Upper lobe of left lung (tissue), 6 donors: ENCODE measurements at places on chromosomes 3 and 15. TPM values are rescaled to one million over a fixed set of nuclear protein-coding genes. Genes with fewer than 3 reads are reported as not detected.

Gene CYP1A1
- total RNA-seq = 6.1 TPM

Gene TMOD2
- total RNA-seq = 8.6 TPM

Gene IL20RB
- 22.9 TPM for total RNA-seq

GRCh38 chr15:97490429-97490828, 470.1 kb upstream of the ARRDC4 start:
- no peak for DNase-seq

GRCh38 chr3:27392950-27393679, 23.9 kb upstream of the NEK10 start:
- DNase-seq = no peak

DNA sequence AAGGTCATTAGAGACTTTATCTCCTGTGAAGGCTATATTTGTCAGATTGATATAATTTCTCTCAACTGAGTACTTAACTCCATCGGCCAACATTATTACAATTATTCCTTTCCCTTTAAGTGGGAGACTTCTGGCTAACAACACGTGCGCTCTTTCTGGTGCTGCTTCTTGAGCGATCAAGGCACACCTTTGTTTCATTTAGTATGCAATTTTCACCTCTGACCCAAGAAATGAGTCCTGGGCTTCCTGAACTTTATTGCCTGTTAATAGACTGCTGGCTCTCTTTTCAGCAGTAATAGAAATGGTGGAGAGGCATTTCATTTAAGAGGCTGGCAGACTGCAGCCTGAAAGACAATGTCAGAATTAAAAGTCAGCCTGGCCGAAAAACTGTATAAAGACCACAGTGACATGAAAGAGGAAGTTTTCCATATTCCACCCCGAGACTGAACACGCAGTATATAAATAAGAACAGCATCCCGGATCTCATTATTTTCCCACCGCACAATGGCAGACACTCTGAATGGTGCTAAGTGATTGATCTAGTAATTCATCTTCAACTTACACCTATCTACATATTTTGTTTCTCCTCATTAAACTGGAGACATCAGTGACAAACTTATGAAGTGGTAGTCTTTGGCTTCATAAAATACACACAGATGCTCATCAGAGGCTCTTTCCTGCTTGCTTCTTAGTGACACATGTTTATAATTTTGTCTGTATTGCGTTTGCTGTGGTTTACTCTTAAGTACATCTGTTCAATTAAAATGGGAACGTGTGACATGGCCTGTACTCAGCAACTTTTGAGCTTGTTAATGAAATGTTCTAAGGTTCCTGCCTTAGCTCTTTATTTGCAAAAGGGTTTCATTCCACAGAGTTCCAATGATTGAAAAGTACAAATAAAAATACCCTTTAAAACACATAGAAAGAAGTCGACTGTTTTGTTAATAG, 299.9 kb downstream of the MECOM start:
- no peak for DNase-seq

DNA sequence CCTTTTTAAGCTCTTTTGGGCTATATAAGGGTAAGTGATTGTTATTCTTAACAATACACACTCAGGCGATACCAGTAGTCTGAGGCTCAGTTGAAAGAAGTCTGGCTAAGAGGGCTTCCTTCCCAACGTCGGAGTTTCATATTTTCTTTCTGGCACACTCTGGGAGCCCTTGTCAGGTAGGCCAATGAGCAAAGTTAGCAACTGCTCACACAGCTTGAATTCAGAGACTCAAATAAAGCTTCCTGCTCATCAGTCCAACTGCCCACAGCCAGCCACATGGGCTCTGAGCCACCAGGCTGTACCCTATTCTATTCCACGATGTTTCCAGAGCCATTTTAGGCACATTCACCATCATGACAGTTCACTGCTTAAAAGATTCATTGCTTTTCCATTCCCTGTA, 155.1 kb upstream of the TBL1XR1 start:
- no peak for DNase-seq

DNA sequence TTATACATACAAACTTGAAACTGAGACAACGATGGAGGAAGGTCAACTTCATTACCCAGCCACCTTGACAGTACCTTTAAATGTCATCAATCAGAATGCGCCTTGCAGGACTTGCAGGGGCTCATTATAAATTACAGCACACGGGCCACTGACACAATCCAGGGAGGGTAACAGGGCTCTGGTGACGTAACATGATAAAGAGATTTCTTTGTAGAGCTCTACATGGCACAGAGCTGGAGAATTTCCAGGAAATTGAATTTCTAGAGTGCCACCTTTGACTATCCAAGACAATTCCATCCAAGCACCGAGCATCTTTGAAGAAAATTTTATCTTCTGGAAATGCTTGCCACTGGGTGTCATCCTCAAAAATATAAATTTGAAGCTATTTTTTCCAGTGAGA, 486.0 kb downstream of the FOXP1 start:
- DNase-seq = no peak

DNA sequence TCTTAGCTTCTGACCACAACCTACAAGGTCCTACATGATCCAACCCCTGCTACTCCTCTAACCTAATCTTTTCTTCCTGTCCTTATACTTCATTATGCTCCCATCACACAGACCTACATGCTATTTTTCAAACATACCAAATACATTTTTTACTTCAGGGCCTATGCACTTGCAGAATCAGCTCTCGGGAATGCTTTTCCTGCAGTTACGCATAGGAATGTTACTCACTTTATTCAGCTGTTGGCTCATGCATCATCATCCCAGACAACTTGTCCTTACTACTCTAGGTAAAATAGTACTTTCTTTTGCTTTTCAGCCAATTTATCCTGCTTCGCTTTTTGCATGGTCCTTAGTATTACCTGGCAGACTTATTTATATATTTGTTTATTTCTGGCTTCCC, 105.6 kb downstream of the OXSM start:
- no peak for DNase-seq

- no peak for DNase-seq
These were observed 290.2 kb upstream of the RORA start for GRCh38 chr15:61519296-61519695.

GRCh38 chr3:105424412-105425152, 57.9 kb downstream of the ALCAM start:
- DNase-seq = no peak
